ENCODE measurements at places on chromosomes 12 and 14.
A peak's percentile ranks its signal among the peaks of the same experiment; 100 is the strongest.

DNA sequence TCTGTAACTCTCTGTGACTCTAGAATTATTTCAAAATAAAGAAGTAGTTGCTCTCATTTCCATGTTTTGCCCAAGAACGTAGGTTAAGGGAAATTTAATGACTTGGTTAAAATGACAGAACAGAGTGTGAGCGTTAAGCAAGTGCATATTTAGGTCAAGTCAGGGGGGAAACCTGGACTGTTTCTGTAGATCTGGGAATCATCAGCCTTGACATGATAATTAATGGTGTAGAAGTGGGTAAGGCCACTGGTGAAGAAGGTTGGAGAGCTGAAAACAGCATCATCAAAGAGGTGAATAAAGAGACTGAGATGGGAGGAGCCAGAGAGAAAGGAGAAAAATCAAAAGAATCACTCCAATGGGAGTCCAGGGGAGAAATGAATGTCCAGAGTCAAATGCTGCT, 49.4 kb upstream of the STK38L start:
- DNase-seq: no peak

DNA sequence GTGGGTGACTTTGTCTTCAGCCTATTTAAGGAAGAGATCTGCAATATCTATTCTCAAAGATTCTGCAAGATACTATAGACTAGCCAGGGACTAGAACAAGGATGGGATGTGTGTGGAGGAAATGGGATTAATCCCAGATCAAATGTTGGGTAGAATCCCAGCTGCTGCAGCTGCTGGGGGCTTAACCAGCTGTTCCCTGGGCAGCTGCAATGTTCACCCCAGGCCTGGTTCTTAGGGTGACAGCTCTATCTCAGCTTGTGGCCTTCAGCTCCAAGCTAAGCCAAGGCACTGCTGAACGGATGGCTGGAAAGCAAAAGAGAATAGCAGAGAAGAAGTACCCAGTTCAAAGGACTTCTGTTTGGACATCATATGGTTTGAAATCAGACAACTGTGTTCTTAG, 10.0 kb upstream of the RHEBL1 start:
- DNase-seq: no peak

GRCh38 chr12:58148405-58148804, 207.0 kb downstream of the ATP23 start:
- no peak for DNase-seq

- no peak for DNase-seq
These were observed 546.3 kb downstream of the BCL11B start for GRCh38 chr14:98725676-98726075.

DNA sequence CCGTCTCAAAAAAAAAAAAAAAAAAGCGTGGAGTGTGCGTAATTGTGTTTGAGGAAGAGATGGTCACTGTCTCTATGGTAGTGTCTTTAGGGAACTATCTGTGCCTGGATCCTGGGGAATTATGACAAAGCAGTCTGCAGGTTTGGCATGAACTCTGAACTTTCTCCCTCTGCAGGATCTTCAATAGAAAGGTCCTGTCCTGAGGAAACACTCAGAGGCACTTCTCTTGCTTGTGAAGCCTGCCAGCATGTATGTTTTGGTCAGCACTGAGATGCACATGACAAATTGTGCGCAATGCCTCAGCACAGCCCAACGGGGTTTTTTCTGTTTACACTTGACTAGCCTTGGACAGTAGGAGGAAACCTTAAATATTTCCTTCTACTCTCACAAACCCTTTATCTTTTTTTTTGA, 46.6 kb downstream of the ATF7 start:
- no peak for DNase-seq

DNA sequence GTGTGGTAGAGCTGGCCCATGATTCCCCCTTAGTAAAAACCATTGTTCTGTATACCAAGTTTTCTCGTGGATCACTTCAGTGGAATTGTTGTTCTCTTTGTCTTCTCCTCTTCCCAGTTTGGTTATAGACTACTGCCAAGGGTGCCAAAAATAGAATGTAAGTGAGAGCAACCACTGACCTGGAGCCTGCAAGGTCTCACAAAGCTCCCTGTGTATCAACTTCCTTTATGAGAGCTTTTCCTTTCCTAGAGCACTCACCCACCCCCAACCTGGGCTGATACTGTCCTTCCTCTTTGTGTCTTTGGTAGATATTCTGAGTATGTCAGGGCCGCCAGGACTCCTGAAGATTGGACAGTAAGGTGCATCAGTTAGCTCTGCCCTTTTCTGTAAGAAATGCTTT, 101.0 kb downstream of the SCN8A start:
- no peak for DNase-seq

DNA sequence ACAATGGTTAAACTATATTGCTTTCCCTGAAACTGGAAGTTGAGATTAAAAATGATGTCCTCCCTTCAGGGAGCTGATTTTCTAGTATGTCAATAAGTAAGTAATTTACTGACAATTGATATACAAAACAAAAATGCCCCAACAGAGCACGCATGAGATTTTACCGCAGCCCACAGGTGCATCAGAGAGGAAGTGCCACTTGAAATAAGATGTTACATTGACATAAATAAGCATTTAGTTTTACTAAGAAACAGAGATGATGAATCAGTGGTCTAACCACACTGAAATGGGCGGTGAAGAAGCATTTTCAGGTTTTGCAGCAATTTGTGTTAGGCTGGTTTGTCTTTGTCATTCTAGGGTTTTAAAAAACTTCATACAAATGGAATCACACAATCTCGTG, 8.8 kb upstream of the CLECL1 start:
- no peak for DNase-seq

- DNase-seq: peak; percentile 83
These were observed 22.3 kb upstream of the P2RX7 start for GRCh38 chr12:121110211-121110940.

- DNase-seq: peak; percentile 83
These were observed at the start of gene GLT8D2 for GRCh38 chr12:104049903-104050356. Gene GLT8D2 (minus strand): TSS chr12:104050187. CDS start chr12:104019648, 30,539 bp downstream.

DNA sequence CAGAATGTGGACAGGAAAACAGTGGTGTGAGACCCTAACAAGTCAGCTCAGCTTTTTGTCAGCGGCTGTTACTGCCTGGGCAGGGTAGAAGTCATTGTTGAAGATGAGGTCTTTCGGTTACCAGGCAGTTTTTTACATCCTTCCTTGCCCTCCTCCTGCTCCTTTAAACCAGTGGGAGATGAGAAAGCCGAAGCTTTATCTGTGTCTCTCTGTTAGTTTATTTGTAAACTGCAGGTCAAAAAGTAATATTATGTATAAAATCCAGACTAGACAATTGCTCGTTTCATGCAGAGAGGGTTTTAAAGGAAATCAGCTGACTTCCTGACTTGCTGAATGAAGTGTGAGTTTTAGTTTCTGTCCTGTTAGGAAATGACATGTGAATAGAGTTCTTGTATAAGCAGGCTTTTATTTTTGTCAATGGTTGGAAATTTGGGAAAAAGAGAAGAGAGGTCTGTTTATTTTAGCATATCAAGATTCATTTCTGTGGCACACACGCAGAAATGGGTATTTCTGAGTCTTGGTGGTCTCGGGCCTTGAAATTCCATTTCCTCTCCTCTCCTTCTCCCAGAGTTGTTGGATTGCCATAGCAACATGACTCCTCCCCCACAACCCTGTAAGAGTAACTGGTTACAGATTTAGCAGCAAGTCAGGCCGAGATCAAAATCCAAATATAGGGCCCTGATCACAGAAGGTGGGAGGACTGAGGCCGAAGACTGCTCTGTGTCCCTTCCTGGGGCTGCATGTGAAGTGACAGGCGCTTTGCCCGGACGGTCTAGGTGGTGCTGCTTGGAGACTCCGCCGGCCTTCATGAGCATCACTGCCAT, 60.8 kb downstream of the SAMD4A start:
- DNase-seq: peak; percentile 62

DNA sequence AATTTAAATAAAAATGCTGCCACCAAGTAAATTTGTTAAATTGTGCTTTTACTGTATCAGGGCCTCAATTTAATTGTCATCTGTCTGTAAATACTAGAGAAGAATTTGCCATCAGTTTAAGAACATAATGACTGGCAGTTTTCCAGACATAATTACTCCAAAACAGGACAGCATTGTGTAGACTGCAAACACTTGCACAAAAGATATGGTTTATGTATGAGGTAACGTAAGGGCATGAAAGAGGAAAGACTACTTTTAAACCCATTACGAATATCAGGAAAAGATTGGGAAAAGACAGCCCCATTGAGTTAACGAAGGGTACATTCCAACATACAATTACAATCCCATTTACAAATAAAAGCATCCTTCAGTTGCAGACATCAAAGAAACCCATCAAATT, 59.8 kb upstream of the KRR1 start:
- no peak for DNase-seq

DNA sequence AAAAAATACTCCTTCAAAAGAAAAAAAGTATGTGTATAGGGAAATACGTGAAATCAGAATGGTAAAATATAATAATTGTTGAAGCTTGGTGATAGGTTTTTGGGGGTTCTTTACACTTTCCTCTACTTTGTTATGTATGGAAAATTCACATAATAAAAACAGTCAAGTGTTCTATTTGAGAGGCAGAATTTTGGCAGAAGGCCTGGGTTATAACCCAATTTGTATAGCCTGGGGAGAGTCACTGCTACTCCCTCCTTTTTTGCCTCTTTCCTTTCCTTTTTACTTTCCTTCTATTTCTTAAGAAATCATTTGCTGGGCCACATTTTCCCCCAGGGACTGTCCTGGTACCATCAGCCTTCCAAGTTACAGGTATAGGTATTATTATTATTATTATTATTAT, 105.7 kb downstream of the CRADD start:
- DNase-seq: no peak

- DNase-seq: no peak
These were observed 14.0 kb upstream of the MFAP5 start for GRCh38 chr12:8676651-8677050.

DNA sequence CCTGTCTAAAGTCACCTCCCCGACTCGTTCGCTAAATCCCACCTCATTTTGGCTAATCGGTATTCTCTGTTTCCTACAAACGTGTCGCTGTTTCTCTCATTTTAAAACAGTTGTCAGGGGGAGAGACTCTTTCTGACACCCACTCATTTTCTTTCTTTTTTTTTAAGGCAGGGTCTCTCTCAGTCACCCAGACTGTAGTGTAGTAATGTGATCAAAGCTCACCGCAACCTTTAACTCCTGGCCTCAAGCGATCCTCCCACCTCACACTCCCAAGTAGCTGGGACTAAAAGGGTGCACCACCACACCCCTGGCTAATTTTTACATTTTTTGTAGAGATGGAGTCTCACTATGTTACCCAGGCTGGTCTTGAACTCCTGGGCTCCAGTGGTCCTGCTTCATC, 19.1 kb downstream of the WDR20 start:
- DNase-seq: no peak

GRCh38 chr12:119683816-119684215, 15.9 kb downstream of the PRKAB1 start:
- DNase-seq: no peak

DNA sequence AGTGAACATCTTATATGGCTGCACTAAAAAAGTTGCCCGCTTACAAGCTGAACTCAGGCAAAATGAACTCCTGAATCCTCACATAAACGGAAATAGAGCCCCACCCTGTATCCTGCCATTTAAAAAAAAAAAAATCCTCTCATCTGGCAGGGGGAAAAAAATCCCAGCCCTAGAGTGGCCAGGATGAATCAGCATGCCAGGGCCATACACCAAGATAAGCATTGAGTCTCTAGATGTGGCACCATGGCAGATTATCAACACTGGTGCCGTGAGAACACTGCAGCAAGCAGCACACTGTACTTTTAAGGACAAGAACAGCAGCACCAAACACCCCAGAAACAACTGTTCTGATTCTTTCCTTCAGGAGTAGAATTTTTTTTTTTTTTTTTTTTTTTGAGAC, 65.5 kb downstream of the RASSF3 start:
- DNase-seq: no peak

- no peak for DNase-seq
These were observed 199.3 kb upstream of the PPFIA2 start for GRCh38 chr12:81958406-81958805.

DNA sequence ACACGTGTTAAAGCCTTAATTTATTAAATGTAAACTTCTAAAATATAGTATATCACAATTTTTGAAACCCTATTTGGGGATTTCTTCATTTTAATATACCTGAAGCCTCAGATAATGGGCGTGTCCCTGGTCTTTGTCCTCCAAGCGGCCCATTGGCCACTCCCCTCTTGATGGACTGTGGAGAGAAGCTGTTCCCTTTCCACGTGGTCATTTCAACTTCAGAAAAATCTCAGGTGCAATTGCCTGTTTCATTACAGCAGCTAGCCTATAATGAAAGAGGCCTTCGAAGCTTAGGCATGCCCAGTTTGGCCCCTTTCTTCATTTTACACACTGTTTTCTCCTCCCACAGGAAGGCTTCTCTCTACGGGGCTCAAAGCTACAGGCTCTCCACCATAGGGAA, 131.4 kb upstream of the ARHGAP5 start:
- DNase-seq: no peak

DNA sequence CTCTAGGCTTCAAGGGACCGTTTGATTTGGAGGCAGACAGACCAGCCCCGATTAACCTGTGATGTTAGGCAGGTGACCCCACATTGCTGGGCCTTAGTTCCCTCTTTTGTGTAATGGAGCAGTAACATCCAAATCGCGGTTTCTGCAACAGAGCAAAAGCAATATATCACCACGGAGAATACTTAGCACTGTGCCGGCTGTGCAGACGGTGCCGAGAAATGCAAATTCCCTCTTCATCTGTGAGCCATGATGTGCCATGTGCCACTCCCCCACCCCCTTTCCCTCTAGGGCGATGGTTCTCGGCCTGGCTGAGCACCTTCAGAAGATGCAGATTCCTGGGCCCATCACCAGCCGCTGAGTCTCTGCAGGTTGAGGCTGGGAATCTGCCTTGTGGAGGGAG, 10.9 kb downstream of the BCL7A start:
- no peak for DNase-seq

DNA sequence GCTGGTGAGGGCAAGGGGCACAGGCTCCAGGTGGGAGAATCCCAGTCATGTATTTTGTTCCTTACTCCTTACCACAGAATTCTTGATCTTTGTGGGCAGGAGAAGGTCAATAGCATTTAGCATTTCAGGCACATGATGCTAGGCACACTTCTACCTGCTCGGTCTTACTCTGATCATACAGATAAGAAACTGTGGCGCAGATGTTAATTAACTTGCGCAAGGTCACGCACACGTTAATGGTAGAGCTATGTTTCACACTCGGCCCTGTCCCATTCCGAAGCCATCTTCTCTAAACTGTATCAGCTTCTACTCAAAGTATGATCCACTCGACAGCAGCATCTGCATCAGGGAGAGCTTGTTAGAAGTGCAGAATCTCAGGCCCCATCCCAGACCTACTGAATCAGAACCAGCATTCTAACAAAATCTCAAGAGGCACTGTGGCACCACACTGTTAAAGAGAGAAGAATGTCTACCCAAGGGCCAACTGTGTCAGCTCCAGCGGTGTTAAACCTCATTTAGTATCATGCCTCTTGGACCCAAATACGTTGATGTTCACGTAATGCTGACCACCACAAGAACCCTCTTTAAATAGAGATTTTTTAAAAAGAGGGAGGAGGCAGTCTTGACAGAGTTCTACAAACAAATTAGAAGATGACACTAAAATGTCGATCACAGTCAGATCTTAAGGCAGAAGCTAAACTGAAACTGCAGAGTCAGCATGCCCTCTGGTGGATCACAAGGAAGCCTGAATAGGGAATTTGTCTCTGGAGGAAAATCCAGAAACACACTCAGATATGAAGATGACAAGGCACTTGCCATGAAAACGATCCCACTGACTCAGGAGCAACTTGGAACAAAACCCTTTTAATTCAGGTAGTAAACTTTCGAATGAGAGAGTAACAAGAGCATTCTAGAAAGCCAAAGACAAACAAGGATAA, 7.3 kb downstream of the STXBP6 start:
- no peak for DNase-seq

- DNase-seq: no peak
These were observed 13.4 kb downstream of the AKAP5 start for GRCh38 chr14:64478634-64479250.
